Adrenal gland (tissue), 19 donors: ENCODE measurements at places on chromosomes 6 and 20. TPM values are rescaled to one million over a fixed set of nuclear protein-coding genes. Genes with fewer than 3 reads are reported as not detected.

DNA sequence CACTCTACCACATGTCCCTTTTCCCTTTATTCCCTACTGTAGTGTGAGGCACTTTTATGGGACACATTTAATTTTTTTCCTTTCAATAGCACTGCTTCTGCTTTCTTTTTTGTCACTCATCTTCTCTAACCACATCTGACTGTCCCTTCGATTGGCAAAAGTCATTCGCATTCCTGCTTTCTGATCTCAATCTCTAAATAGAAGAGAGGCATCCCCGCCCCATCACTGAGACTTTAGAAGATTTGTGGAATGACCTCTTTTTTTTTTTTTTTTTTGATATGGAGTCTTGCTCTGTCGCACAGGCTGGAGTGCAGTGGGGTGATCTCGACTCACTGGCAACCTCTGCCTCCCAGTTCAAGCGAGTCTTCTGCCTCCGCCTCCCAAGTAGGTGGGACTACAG, 9.1 kb downstream of the ZNF292 start:
- H3K4me3 ChIP-seq: no peak overlapping the region
- DNase-seq: no peak
- peaks cover 37% of the 10 kb centered on the region for H3K4me1 ChIP-seq
- no peaks in the 10 kb centered on the region for H3K36me3 ChIP-seq
- H3K27me3 ChIP-seq: no peaks in the 10 kb centered on the region

GRCh38 chr6:25511376-25511775, 140.6 kb upstream of the SCGN start:
- no peaks in the 10 kb centered on the region for H3K36me3 ChIP-seq
- peaks cover 18% of the 10 kb centered on the region for H3K4me1 ChIP-seq
- H3K27me3 ChIP-seq: no peaks in the 10 kb centered on the region
- H3K4me3 ChIP-seq: no peak overlapping the region
- no peak for DNase-seq

DNA sequence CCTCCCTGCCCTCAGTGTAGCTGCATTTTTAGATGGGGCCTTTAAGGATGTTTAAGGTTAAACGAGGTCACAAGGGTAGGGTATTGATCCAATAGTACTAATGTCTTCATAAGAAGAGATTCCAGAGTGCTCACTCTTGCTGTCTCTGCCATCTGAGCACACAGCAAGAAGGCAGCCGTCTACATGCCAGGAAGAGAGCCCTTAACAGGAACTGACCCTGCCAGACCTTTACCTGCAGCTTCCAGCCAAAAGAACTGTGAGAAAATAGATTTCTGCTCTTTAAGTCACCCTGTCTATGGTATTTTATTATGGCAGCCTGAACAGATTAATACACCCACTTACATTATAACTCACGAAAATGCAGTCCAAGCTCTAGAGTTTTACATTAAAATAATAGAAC, 685.3 kb upstream of the MARCKS start:
- no peak overlapping the region for H3K4me3 ChIP-seq
- no peaks in the 10 kb centered on the region for H3K36me3 ChIP-seq
- no peak for DNase-seq
- no peaks in the 10 kb centered on the region for H3K27me3 ChIP-seq

SLC17A2 gene
- total RNA-seq: not detected

- no peaks in the 10 kb centered on the region for H3K4me1 ChIP-seq
- H3K27me3 ChIP-seq: no peaks in the 10 kb centered on the region
- no peak overlapping the region for H3K4me3 ChIP-seq
- H3K36me3 ChIP-seq: no peaks in the 10 kb centered on the region
- DNase-seq: no peak
These were observed 343.3 kb downstream of the ADGRB3 start for GRCh38 chr6:68978411-68978810.

- H3K36me3 ChIP-seq: no peaks in the 10 kb centered on the region
- H3K27ac ChIP-seq: no peak overlapping the region
- H3K4me3 ChIP-seq: no peak overlapping the region
- H3K4me1 ChIP-seq: peaks cover 5% of the 10 kb centered on the region
- peak; percentile 65 for DNase-seq
These were observed 114.2 kb downstream of the SNX5 start for GRCh38 chr20:17854307-17854903.

ZNF341 gene
- total RNA-seq: 1.4 TPM

- H3K4me3 ChIP-seq: no peak overlapping the region
- H3K36me3 ChIP-seq: no peaks in the 10 kb centered on the region
- H3K4me1 ChIP-seq: no peaks in the 10 kb centered on the region
- no peak for DNase-seq
These were observed 119.0 kb downstream of the ALDH8A1 start for GRCh38 chr6:134830940-134831339.

DNA sequence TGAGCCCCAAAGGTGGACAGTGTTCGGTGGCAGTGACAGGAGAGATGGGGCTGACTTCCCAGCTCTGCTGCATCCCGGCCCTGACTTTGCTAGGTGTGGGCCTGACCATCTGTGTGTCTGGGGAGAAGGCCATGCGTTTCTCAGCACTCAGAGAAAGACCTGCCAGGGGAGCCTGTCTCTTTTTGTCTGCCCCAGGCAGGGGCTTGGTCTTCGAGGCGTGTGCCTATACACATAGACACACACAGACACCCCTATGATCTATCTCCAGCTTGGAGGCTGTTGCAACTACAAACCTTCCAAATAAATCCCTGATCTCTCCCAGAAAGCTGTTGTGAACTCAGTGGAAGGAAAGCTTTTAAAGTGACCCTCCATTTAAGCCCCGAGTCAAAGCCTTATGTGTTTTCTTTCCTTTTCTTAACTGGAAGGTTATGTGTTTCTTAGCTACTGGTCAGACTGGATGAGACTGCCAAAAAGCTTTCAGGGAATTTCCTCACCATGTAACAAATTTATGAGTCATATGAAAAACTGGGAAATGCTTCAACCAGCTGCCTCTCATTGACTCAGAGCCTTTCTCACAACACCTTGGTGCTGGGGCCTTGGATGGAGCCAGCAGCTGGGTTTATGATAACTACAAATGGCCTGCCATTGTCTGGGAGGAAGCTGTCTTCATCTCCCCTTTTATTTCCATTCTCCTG, 102.6 kb downstream of the CDC5L start:
- peak; percentile 74 for DNase-seq
- peak overlapping the region; percentile 11 for H3K27ac ChIP-seq
- H3K4me3 ChIP-seq: no peak overlapping the region
- H3K27me3 ChIP-seq: peaks cover 33% of the 10 kb centered on the region

DACT2 gene
- total RNA-seq: 1.5 TPM

- H3K36me3 ChIP-seq: no peaks in the 10 kb centered on the region
- no peak for DNase-seq
- no peaks in the 10 kb centered on the region for H3K27me3 ChIP-seq
- no peak overlapping the region for H3K4me3 ChIP-seq
- no peak overlapping the region for H3K27ac ChIP-seq
- H3K4me1 ChIP-seq: no peaks in the 10 kb centered on the region
These were observed 241.8 kb upstream of the BMP2 start for GRCh38 chr20:6525447-6526303.

RGS17 gene
- total RNA-seq: not detected

WFDC5 gene
- not detected for total RNA-seq

KHDC1L gene
- not detected for total RNA-seq

DNA sequence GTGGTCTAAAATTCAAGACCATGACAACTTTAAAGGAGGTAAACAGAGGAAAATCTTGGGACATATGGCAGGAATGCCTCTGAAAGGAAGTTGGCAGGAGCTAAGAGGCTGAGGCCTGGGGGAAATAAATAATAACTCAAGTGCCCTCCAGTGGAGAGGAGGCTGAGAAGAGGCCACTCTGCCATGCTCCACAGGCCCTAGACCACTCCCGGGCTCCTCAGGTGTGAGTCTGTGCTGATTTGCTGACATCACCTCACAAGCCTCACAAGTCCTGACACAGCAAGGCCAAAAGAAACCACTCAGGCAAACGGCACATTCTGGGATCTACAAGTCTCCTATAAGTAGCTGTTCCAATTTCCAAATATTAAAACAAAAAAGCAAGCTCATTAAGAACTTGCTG, 91.0 kb upstream of the RIPOR2 start:
- H3K4me1 ChIP-seq: no peaks in the 10 kb centered on the region
- no peak for DNase-seq
- no peak overlapping the region for H3K4me3 ChIP-seq
- no peak overlapping the region for H3K27ac ChIP-seq
- H3K27me3 ChIP-seq: no peaks in the 10 kb centered on the region

PTGIS gene
- total RNA-seq: 25.1 TPM

ZNF311 gene
- not detected for total RNA-seq

DNA sequence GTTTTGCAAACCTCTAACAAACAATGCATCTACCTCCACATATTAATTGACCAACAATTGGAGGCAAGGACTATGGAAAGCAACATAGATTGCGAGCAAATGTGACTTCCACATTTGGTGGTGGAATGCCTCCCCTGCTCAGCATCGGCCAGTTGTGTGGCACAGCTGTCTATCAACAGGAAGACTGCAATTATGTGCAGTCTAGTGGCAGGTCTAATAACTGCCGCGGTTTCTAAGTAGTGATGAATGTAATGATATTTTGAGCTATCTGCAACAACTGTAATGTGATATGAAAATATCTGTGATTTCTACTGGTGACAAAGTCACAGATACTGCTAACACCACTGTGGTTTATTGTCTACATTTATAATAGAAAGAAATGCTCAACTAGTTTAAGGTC, 56.8 kb downstream of the NCR2 start:
- no peak overlapping the region for H3K4me3 ChIP-seq
- H3K36me3 ChIP-seq: no peaks in the 10 kb centered on the region
- DNase-seq: no peak
- no peaks in the 10 kb centered on the region for H3K27me3 ChIP-seq
- H3K4me1 ChIP-seq: no peaks in the 10 kb centered on the region

TLDC2 gene
- total RNA-seq: 0.29 TPM

GRCh38 chr6:13697857-13698256, 13.8 kb downstream of the RANBP9 start:
- H3K27ac ChIP-seq: no peak overlapping the region
- no peak overlapping the region for H3K4me3 ChIP-seq
- no peaks in the 10 kb centered on the region for H3K27me3 ChIP-seq
- no peak for DNase-seq
- H3K4me1 ChIP-seq: peaks cover 29% of the 10 kb centered on the region

- peak overlapping the region; percentile 39 for H3K27ac ChIP-seq
- no peak overlapping the region for H3K4me3 ChIP-seq
- DNase-seq: peak; percentile 33
These were observed 25.2 kb downstream of the TBPL1 start for GRCh38 chr6:133977983-133978895.

HLA-DRA gene
- total RNA-seq: 1,447 TPM

DDO gene
- 4.4 TPM for total RNA-seq

DNA sequence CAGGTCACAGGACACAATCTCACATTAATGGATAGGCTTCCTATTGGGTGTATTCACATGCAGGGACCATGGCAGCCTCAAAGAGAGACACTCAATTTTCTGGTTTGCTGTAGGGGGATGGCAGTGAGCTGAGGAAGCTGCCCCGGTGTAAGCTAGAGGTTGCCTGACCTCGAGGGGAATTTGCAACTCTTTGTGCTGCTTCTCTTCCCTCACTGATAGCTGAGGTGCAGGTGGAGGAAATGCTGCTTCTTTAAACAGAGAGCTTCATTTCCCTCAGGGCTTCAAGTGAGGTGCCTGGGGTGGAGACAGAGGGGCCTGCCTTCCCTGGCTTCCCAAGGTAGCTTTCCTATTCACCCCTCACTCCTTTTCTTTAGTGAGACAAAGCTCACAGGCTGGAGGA, 151.9 kb downstream of the CD83 start:
- H3K4me3 ChIP-seq: no peak overlapping the region
- no peak overlapping the region for H3K27ac ChIP-seq
- no peak for DNase-seq

- no peak overlapping the region for H3K4me3 ChIP-seq
- DNase-seq: no peak
- H3K36me3 ChIP-seq: no peaks in the 10 kb centered on the region
- H3K27me3 ChIP-seq: no peaks in the 10 kb centered on the region
- no peak overlapping the region for H3K27ac ChIP-seq
These were observed 56.2 kb downstream of the BMP7 start for GRCh38 chr20:57210054-57210910.

TUBB1 gene
- not detected for total RNA-seq

SNAI1 gene
- total RNA-seq: 12.1 TPM

DDX43 gene
- total RNA-seq: 0.26 TPM

SLC32A1 gene
- total RNA-seq: not detected
